ENCODE measurements at places on chromosomes 7 and 10.

- no peak for DNase-seq
Measured at GRCh38 chr10:125844751-125845221, 21.4 kb downstream of the BCCIP start.

GRCh38 chr7:158885624-158886023 lies 29.3 kb downstream of the DYNC2I1 start:
- peak; percentile 4 for DNase-seq

DNA sequence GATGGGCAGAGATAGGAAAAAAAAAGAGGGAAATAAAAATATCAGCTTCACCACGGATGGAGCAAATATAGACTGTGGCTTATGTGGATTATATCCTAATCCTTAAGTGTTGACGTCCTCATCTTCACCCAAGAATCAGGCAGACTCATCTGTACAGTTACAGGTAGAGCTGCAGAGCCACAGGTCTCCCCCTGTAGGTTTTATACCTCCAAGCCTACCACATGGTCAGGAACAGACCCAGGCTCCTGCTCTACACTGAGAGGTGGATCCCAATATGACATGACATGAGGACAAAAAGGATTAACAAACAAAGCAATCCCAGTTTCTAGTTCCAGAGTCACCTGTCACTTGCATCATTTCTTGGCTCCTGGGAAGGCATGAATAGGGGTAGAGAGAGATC lies 400.8 kb downstream of the SEMA3D start:
- no peak for DNase-seq

GRCh38 chr10:87923233-87923632 lies 59.8 kb downstream of the PTEN start:
- no peak for DNase-seq

DNA sequence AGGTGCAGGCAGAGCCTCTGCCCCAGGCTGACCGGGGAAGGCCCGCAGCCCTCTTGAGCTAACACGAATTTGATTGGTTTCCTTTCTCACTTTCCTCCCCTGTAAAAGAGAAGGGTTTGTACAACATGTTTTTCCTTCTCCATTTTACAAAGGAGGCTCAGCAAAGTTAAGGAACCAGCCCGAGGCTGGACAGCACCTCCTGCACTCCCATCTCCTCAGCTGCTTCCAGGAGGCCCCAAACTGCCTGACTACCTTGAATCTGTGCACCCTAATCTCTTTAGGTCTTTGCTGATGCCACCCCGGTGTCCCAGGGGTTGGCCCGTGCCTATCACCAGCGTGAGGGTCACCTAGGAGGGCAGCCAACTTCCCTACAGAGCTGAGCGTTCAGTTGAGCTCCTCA lies 4.2 kb downstream of the ALKBH4 start:
- DNase-seq: no peak

- peak; percentile 70 for DNase-seq
Measured at GRCh38 chr10:15433850-15434537, 62.9 kb upstream of the FAM171A1 start.

DNA sequence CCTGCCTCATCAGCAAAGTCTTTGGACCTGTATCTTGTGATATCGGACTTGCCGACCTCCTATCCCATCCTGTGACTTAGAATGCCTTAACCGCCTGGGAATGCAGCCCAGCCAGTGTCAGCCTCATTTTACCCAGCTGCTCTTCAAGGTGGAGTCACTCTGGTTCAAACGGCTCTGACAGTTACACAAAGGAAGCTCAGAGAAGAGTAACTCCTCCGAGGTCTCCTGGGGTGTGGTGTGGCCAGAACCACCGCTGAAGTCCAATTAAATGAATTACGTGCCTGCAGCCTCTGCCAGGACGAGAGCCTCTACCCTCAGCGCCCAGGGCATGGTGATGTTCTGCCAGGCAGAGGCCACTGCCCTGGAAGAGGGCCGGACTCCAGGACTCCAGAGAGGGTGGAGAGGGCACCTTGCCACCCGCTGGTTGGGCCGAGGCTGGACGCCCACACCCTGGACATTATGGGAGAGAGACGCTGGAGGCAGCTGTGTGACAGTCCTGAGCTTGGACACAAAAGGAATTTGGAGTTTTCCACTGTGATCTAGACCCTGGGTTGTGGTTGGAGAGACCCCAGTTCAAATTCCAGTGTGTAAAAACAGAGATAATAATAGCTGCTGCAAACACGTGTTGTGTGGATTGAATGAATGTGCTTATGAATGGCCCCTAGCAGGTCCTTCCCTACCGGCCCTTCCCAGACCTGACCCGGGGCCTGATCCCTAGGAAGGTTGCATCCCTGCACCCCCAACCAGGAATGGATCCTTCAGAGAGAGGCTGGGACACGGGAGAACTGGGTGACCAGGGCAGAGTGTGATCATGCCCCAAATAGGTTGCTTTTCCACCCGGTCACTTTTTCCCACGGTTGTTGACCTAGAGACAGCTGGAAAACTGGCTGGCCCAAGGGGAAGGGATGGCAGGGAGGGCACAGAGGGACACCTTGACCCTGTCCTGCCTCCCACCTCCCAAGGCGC lies 37.8 kb upstream of the FZD9 start:
- DNase-seq: no peak

DNA sequence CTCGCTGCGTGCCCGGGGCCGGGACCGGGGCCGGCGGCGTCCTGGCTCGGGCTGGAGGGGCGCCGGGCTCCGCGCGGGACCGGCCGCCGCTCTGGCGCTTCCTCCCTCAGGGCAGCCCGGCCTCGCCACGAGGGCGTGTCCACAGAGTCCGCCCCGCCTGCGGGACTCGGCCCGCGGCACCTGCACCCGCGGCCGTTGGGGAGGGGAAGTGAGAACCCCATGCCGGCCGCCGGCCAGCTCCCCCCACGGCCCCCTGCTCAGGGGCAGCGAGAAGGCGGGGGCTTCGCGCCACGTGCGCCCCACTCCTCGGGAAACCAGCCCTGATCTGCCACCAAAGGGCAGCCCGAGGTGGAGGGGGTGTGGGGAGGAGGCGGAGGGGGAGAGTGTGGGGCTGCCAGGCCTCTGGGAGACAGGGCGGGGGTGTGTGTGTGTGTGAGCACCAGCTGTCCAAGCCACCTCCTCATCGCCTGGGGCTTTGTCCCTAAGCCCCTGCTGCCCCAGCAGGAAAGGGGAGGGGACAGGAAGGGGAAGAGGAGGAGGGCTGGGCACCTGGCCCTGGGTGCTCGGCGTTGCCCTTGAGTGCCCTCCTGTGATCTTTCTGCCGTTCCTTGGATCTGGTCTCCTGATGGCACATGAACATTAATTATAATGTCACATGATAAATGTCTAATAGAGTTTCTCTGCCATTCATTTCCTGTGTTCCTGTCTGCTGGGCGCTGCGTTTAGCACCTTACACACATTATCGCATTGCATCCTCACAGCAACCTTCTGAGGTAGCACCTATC lies at the start of gene PIK3AP1:
Gene PIK3AP1 (minus strand): TSS at position 93 of the 785 bp plus-strand sequence. CDS start 120 bp downstream, outside the sequence.
- no peak for DNase-seq

- peak; percentile 58 for DNase-seq
Measured at GRCh38 chr10:128064108-128064969, 61.9 kb downstream of the MKI67 start.

DNA sequence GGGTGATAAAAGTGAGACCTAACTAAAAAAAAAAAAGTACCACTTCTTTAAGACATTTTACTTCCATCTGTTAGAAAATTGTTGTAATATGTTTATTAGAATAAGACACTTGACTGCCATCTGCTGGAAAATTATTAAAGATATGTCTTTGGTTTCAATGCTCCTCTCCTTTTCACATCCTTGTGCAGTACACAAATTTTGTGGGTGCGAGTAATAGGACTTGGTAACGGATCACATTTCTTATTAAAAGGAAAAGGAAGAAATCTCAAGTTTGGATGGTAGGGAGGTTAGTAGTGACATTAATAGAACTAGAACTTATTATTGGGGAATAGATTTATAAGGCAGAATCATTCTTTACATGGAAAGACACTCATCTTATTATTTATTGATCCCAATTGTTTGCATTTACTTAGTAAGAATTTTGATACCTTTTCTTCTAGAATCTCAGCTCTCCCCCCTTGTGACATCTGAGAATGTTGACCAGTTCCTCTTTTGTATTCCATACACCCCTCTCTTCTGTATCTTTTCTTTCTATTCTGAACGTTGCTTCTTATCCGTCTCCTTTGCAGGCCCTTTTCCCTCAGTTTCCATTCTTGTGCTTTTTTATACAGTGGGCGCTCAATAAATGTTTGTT lies 43.0 kb upstream of the RPA3 start:
- peak; percentile 60 for DNase-seq

- peak; percentile 74 for DNase-seq
Measured at GRCh38 chr7:140035400-140036223, 27.1 kb downstream of the PARP12 start.

GRCh38 chr7:137480824-137481365 lies 137.4 kb upstream of the PTN start:
- peak; percentile 60 for DNase-seq

DNA sequence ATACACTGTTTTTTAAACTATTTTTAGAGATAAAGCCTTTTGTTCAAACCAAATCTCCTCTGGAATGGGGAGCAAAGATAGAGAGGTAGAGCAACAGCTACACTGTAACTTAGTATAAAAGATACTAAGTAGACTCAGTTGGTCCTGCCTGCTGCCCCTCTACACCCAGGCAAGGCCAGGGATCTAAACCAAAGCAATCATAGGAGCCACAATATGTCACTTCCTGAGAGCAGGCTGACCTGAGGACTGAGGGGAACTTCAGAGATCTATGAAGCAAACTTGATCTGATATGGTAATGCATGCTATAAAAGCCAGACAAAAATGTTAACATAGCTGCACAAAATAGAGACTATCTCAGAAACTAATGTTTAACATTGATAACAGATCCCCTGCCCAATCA lies 7.0 kb upstream of the TRDMT1 start:
- no peak for DNase-seq

DNA sequence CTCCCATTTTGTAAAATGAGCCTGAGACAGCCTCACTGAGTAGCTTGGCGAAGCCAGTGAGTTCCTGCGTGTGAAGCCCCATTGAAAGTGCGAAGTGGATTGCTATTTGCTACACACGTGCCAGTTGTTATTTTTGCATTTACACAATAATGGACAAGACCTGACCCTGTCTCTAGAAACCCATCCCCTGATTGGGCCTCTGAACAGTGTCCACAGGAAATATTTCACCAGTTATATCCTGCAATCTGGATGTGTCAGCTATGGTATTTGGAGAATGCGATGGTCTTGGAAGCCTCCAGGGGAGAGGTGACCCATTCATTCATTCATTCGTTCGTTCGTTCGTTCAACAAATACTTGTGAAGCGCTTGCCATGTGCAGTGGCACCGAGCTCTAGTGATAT lies 37.1 kb downstream of the COL13A1 start:
- peak; percentile 63 for DNase-seq

GRCh38 chr10:76430061-76430645 lies 998.7 kb downstream of the LRMDA start:
- DNase-seq: peak; percentile 74

GRCh38 chr7:50685135-50686065 lies 97.3 kb downstream of the GRB10 start:
- no peak for DNase-seq

GRCh38 chr10:11153766-11154165 lies 136.1 kb downstream of the CELF2 start:
- DNase-seq: no peak

GRCh38 chr10:32955790-32956189 lies 2.2 kb downstream of the ITGB1 start:
- no peak for DNase-seq

DNA sequence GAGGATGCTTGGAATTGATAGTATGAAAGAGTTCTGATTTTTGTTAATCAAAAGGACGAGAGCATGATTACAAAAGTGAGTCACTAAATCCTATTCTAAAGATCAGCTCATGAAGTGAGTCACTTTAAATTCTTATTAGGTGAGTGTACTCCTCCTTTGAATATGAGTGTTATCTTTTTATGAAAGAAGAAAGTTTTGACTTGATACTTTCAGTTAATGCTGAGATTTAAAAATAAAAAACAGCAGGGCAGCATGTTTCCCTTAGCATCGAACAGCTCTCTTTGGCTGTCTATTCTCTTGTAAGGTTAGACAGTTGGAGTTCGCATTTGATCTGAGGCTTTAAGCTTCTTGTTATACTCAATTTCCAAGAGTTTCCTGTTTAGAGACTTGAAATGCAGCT lies 222.0 kb downstream of the TWIST1 start:
- peak; percentile 78 for DNase-seq

DNA sequence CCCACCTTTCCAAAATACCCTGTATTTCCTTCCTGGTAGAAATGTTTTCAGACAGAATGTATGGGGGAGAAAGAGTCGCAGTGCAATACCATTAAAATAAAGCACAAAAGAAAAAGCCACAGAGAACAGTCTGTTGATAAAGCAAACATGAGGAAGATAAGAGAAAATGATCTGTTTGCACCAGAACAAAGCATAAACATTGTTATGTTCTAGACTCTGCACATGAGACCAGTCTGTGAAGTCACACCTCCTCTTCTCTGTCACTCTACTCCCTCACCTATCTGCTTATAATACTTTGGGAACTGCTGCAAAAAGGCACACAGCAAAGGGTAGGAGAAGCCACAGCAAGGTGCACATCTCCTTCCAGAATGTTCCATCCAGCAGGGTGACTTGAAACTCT lies 67.2 kb upstream of the LRGUK start:
- DNase-seq: no peak

- DNase-seq: no peak
Measured at GRCh38 chr7:159192725-159193453, 48.2 kb upstream of the VIPR2 start.

- DNase-seq: peak; percentile 53
Measured at GRCh38 chr7:107446988-107447387, 22.9 kb upstream of the GPR22 start.

- no peak for DNase-seq
Measured at GRCh38 chr7:151432658-151433521, 7.1 kb downstream of the CRYGN start.

DNA sequence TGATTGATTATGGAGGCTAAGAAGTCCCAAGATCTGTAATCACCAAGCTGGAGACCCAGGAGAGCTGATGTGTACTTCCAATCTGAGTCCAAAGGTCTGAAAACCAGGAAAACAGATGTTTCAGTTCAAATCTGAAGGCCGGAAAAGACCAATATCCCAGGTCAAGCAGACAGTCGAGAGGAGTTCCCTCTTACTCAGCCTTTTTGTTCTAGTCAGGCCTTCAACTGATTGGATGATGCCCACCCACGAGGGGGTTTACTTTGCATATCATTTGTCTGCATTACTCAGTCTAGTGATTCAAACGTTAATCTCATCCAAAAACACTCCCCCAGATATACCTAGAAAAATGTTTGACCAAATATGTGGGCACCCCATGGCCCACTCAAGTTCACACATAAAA lies 7.4 kb upstream of the ARID5B start:
- no peak for DNase-seq

DNA sequence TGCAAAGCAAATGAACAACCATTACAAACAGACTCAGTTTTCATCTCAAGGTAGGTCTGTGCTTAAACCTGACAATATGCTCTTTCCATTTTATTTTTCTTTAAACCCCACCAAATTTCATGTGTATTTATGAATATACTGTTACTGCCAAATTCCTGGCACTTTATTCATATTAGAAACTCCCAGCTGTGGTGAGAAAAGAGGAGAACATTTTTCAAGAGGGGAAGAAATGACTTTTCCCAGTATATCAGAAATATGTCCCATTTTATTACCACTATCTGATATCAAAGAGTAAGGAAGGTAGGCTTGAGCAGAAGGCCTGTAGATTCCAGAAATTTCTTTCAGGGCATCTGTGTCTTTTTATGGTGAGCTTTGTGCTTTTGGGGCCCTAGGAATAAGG lies 189.6 kb downstream of the ADAM12 start:
- peak; percentile 42 for DNase-seq

Data from fibroblast of upper back skin (primary cell).